Hematopoietic multipotent progenitor cell (in vitro differentiated cells): ENCODE measurements at places on chromosomes 6 and 20. TPM values are rescaled to one million over a fixed set of nuclear protein-coding genes. Genes with fewer than 3 reads are reported as not detected.

DNA sequence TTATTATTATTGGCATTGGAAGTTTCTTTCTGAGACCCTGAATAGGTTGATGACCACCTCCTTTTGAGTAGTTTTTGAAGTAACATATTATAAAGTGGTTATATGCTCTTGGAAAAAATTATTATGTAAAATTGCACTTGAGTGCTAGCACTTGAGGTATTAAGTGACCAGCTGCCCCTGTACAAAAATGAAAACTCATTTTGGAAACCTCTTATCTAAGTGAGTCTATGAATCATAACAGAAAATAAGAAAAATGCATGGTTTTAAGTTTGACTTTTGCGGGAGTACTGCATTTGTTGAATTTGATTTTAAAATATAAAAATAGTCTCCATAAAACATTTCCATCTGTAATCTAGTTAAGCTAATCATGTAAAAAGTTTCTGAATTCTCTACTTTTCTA is 248.3 kb downstream of the TMEM242 start:
- DNase-seq = no peak

- DNase-seq = no peak
Measured at GRCh38 chr6:107489636-107490565, at the start of gene SOBP. SOBP (plus strand) TSS chr6:107490117; CDS start chr6:107490617, 500 bp downstream.

DNA sequence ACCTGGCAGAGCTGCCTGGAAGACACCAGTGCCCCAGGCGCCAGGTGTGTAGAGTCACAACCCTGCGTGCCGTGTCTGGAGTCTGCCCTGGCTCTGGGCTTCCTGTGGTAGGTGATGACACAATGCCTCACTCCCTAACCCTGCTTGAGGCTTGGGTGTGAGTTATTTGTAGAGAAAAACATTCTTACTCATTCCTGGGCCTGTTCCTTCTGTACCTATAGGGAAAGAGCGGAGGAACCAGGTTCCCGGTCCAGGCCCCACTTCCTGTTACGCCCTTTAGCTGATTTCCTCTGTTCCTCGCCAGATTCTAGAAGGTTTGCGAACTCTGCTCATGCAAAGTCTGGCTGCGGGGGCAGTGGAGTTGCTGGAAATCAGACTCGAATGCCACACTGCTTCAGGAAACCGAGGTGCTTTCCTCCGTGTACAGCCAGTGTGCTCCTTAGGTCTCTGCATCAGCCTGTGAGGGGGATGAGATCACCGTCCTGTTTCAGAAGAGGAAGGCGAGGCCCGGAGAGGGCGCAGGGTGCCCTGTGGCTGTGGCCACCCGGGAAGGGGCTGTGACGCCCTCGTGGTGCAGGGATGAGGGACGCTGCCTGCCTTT is 67.1 kb upstream of the DUSP22 start:
- peak; percentile 33 for DNase-seq

CFB gene
- 0.54 TPM for total RNA-seq

DNA sequence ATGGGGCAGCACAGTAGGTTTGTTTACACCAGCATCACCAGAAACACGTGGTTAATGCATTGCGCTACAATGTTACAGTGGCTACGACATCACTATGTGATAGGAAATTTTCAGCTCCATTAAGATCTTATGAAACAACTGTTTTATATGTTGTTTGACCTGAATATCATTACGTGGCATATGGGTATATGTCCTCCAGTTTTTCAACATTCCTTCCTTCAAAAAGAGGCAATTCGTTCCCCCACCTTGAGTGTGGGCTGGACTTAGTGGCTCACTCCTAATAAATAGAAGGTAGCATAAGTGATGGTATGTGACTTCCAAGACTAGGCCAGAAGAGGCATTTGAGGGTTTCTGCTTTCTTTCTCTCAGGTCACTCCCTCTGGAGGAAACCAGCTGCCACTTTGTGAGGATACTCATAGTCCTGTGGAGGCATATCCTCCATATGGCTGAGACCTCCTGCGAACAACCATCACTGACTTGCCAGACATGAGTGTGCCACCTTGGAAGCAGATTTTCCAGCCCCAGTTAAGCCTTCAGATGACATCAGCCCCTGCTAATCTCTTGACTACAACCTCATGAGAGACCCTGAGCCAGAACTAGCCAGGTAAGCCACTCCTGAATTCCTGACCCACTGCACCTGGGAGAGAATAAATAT is 2.3 kb upstream of the TRAM2 start:
- DNase-seq = no peak

DBNDD2 gene
- total RNA-seq = 7.0 TPM

LTB gene
- total RNA-seq = 31.0 TPM
